Stimulated activated CD8-positive, alpha-beta memory T cell treated with anti-CD3 and anti-CD28 coated beads, Interleukin-4, amount 100 ng/mL, for 4 hours (primary cell): ENCODE measurements at places on chromosomes 4 and X.

DNA sequence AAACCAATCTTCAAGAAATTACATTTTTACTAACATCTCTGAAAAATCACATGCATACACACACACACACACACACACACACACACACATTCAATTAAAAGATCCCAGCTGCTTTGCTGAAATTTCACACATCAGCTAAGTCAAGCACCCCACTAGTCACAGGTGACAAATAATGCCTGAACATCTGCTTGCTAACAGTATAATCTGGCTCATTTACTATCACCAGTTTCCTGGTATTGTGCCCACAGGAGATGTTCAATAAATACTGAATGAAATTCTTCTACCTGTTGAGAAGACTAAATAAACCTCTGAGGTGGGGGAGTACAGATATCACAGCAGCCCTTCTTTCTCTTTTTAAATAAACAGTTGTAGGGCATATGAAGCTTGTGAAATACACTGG lies 994.0 kb downstream of the ARAP2 start:
- no peak for DNase-seq

DNA sequence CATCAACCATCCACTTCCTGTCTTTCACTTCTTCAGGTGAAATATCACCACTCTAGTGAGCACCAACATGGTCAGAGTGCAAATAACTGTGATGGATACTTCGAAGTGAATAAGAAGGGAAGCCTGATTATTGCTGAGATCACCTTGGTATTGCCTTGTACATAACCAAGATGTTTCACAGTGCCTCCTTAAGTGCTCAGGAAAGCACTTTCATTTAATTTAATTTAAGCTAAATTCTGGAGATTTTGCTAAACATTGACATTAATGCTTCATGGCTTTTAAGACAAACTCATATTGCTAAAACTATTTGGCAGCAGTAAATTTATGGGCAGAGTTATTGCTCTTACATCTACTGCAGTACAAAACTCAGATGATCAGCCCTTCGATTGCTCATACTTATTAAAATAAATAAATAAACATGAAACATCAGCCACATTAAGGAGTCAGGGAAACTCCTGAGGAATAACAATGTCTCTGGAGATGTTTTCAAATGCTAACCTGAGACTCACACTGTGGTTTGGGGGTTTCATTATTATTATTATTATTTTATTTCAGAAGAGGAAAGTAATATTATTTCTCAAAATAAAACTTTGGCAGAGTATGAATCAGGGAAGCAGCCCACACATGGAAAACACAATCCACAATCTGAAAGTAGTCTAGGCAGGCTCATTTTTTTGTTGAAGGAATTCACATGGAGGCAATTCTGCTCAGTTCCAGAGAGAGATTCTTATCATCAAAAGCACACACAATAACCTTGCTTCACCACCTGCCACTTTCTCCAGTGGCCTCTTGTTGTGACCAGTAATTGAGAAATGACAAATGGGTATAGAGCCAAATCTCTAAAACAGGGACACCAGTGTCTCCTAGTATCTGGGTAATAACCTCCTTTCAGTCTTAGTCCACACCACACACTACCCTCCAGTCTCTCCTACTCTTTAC lies 344.2 kb downstream of the MAPK10 start:
- DNase-seq, result no peak

- DNase-seq, result no peak
Measured at GRCh38 chr4:139184129-139184528, 7.1 kb upstream of the ELF2 start.

DNA sequence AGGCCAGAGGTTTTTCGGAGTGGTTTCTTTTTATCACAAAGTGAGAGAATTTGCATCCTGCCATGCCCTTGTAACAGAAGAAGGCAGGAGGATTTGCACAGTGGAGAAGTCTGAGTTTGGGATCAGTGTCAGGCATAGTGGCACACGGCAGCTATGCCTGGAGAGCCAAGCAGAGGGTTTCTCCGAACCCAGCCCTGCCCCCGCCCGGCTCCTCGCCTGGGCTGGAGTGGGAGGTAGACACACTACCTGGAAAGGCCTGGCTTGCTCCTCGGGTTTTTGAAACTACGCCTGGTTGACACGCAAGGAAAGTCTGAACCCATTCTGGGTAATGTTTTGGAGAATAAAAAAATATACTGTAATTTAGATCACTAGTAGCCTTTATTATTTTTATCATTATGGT lies 1653.6 kb upstream of the TENM3 start:
- DNase-seq, result no peak

DNA sequence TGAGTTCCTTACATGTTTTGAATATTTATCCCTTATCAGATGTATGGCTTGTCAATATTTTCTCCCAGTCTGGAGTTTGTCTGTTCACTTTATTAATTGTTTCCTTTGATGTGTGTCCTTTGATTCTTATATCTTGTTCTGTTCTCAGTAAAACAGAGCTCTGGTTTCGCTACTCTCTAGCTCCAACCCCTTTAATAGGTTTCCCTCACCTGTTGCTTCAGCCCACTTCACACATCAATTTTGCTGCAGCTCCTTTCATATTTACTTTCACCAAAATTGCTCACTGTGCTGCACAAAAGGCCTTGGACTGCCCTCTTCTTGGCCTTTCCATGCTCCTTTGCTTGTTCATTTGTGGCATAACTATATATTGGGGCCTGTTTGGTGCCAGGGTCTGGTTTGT lies 85.1 kb downstream of the CFAP299 start:
- DNase-seq, result no peak

DNA sequence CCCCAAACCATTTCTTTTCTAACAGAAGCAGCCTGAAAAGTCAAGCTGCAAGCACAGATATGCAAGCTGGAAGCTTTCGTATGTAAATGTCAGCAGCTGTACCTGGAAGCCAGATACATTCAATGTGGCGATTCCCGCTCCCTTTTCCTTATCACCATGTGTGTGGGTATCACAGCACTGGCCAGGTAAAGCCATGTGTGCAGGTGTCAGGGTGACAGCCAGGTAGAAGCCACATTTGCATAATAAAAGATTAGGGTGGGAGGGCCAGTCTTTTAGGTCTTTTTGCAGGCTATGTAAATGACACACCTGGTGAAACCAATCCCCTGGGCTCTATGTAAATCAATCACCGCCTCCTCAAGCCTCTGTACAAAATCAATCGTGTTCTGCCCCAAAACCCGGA lies 50.1 kb downstream of the RXFP1 start:
- no peak for DNase-seq

DNA sequence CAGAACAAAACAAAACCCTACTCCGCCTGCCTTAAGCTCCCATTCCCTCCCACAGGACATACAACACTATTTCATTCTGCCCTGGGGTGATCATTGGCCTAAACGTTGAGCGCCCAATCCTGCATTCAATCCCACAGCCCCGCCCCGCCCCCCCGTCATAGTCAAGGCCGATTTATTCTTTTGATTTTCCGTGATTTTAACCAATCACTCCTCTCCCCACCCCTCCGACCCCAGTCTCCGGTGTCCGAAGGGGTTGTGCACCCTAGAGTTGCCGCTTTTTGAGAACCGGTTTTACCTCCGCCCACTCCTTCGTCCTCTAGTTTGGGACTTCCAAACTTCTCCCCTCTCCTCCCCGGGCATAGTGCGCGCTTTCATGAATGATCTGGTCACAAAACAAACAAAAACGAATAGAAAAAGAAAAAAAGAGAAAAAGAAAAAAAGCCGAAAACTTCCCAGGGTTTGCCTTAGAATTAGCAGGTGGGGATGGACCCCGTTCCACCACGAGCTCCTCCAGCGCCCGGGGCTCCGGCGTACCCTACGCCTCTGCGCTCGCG lies 446 bp upstream of the UBE2A start:
- no peak for DNase-seq

GRCh38 chr4:89070041-89070440 lies 13.1 kb upstream of the FAM13A start:
- DNase-seq, result no peak

DNA sequence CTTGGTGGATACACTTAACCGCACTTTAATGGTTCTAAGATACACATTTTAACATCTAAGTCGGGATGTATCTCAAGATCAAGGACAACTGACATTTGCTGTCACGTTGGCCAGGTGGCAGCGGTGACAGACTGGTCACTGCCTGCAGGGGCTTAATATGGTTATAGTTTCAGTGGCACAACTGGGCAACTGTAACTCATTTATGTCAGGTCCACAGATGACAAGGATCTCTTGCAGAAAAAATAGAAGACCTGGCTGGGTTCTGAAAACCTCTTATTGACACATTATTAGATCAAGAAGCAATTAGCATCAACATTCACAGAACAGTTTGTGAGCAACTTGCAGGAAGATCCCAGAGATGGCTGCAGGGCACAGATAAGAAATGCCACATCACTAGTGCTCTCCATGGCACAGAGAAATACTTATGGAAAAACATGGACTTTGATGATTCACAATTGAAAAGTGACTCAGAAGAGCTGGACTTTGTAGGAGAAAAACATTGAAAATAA lies 99.6 kb upstream of the SORBS2 start:
- no peak for DNase-seq

- no peak for DNase-seq
Measured at GRCh38 chr4:134499074-134499473, 297.5 kb upstream of the PABPC4L start.

DNA sequence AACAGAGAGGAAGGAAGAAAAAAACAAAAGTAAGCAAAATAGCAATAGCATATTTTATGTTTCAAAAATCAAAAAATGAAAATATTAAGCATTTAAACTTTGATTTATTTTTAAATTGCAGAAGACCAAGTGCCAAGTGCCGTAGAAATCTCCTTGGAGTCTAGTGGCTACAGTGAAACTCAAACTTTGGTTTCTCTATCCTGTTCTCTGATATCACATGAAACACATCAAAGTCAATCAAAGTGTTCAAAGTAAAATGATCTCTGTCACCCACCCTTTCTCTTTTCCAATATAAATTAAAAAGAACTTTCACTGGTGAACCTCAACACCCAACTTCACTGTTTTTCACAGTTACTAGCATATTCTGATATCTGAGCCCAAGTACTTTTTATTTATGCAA lies 81.1 kb downstream of the HADH start:
- no peak for DNase-seq

GRCh38 chr4:106273831-106274230 lies 42.2 kb downstream of the TBCK start:
- DNase-seq, result no peak

DNA sequence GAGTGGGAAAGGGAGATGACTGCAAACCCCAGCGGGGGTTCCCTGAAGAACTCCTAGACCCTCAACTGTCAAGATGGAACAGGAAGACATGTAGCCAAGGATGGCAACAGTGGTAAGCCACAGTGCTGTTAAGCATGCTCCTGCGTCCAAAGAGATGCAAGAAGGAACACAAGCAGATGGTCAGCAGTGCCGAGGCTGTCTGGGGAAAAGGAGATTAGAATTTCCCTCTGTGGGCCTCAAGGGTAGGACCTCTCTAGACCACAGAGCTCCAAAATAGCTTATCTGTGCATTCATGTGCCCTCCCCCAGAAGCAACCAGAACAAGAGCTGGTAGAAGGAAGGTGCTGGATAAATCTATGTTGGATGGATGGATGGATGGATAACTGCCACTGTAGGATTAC lies 82.0 kb upstream of the CPEB2 start:
- DNase-seq, result no peak

- no peak for DNase-seq
Measured at GRCh38 chr4:82320351-82320750, 53.4 kb downstream of the HNRNPD start.

DNA sequence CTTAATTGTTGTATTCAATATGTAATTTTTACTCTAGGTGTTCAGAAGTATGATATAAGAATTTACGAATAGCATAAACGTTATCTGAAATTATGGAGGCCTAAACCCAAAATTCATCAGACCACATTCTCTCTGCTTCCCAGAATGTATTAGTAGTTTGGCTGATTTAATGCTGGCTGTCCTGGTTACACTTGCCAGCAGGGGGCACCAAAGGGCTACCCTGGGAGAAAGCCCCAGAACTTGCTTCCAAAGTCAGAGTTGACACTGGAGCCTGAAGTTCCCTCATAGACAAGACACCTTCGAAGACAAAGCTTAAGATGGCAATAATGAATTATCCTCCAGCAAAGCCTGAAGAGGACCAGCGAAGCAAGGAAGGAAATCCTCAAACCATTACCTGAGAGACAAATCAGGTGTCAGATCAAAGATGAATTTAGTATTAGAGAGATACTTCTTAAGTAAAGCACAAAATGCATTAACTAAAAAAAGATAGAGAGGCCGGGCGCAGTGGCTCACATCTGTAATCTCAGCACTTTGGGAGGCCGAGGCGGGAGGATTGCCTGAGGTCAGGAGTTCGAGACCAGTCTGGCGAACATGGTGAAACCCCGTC lies 11.3 kb upstream of the ANOS1 start:
- peak; percentile 26 for DNase-seq

GRCh38 chr4:150817804-150818528 lies 197.1 kb downstream of the LRBA start:
- no peak for DNase-seq

- no peak for DNase-seq
Measured at GRCh38 chr4:139319571-139319970, 17.3 kb upstream of the NDUFC1 start.

- no peak for DNase-seq
Measured at GRCh38 chr4:168633064-168633463, 136.2 kb downstream of the PALLD start.

DNA sequence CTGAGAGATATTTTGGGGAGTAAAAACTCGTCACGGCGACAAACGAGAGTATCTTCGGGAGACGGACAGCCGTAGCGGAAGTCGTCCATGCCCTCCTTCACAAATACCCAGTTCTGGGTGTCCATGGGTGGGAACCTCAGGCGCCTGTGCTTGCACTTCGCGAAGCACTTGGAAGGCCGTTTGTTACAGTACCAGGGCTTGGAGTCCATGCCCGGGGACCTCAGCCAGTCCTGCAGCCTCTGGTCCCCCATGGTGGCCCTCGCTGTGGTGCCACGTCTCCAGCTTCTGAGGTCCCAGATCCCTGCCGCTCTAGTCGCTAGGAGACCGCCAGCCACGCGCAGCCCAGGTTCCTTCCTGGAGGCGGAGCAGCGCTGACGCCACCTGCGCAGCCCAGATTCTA lies at the start of gene FAM47A:
TSS of gene FAM47A (minus strand) at position 287 of the 400 bp plus-strand sequence. CDS start at position 251, 36 bp downstream.
- DNase-seq, result no peak

DNA sequence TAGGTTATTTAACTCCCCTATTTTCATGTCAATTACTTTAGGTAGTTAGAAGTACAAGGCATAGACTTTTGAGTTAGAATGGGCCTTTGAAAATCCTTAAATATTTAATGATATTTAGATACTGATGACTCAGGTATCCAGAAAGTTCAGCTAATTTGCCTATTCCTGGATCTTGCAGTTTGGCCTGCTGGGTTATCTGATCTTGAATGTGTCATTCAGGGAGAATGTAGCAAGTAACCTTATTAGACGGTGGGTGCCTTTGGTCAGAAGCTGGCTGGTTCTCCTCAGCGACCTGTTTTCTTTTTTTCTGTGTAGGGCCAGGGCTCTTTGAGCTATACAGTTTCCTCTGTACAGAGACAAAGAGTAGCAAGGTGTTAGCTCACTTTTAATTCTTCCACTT lies 42.0 kb downstream of the MTM1 start:
- DNase-seq, result no peak
